Stimulated activated CD8-positive, alpha-beta memory T cell treated with anti-CD3 and anti-CD28 coated beads, Interleukin-15, amount 100 ng/mL, for 24 hours (primary cell): ENCODE measurements at places on chromosomes 11 and 22.

DNA sequence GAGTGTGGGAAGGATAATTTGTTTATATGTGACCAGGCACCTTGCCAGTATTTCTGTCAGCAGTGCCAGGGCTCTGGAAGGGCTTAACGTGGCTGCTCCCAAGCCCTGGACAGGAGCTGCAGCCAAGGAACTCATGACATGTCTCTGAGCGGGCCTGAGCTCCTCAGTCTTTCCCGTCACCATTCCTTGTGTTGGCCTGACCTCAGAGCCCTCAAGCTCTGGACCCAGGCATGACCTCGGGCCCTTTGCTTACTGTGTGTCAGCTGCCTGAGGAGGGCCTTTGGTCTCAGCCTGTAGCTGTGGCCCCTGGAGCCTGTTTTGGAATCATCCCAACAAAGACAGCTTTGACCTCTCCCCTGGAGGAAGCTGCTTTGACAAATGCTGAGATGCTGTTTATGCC, 264.1 kb upstream of the PLET1 start:
- no peak for DNase-seq

- no peak for DNase-seq
Observed at GRCh38 chr11:16000065-16000464, 356.3 kb downstream of the SOX6 start.

GRCh38 chr11:129077191-129077590, 114.9 kb downstream of the ARHGAP32 start:
- DNase-seq, result no peak

DNA sequence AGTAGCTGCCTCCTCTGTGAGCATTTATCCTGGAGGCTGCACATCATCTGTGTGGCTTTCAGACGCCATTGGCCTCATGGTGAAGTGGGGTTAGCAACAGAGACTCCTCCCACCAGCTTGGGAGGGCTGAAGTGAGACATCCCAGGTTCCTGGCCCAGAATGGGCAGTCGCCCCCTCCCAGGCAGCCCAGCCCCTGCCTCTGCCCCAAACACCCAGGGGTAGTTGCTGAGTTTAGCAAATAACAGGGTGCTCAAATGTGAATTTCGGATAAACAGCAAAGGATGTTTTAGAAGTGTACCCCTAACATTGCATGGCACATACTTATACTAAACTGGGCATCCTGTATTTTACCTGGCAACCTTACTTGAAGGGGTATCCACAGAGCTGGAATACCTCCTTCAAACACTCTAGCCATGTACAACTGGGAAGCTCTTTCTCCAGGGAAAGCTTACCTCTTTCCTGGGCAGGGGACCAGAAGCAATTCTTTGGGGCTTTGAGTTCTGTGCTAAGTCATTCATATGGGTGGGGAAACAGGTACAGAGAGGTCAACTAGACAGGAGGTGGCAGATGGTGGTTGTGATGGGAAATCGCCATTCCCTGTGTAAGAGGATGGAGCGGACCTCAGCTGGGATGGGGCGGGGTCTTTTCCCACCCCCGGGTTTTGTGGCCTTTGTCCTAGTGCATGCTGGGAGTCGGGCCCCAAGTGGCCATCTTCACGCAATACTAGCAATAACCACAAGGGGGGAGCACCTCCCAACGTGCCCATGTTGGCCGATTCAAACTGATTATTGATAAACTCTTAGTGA, 19.3 kb downstream of the MTFP1 start:
- no peak for DNase-seq

DNA sequence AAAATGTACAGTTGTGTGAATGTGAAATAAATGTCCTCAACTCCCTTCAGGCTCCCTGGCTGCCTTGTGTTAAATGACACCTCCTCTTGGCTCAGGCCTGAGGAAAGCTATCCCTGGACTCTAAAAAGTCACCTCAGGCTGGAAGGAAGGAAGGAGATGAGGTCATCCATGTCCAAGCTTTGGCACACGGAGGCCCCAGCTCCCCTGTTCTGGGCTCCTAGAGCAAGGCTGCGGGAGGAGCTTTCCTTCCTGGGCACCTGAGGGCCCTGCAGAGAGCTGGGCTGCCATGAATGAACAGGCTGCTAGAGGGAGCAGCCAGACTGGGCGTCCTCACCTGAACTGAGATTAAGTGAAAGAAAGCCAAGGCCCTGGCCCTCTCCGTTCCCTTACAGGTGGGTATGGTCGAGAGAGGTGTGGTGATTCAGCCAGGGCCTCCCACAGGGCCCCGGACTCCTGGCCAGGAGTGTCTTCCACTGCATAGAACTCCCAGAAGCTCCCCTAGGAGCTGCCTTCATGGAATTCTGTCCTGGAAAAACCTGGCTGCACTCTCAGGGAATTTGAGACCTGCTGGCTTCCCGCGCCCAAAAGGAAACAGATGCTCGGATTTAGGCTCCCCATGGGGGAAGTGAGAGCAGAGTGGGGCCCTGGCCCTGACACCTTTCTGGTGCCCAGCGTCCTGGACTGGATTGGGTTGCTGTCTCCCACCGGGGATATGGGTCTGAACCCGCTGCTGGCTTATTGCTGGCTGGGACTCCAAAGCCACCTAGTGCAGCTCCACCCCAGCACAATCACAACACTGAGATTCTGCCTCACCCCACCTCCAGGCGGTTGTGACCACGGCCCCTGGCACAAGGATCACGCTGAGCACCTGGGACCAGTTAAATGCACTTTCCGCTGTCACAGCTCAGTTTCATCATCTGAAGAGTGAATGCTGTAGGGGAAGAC, 22.2 kb downstream of the MYBPC3 start:
- DNase-seq, result no peak

DNA sequence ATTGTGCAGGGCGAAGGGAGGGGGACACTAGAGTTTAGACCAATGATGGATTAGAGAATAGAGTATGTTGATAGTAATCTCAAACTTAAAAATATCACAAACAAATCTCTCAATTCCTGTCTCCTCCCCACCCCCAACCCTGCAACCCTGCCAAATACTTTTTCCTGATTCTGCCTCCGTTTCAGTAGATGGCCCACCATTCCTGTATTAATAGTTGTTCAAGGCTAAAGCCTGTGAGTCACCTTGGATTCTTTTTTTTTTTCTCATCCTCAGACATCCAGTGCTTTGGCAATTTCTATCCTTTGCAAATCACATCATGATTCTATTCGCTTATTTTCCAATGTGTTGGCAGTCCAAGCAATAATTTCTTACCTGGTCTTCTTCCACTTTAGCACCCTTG, 207.9 kb downstream of the DYNC2H1 start:
- no peak for DNase-seq

- no peak for DNase-seq
Observed at GRCh38 chr11:134138376-134138775, 69.5 kb downstream of the JAM3 start.

DNA sequence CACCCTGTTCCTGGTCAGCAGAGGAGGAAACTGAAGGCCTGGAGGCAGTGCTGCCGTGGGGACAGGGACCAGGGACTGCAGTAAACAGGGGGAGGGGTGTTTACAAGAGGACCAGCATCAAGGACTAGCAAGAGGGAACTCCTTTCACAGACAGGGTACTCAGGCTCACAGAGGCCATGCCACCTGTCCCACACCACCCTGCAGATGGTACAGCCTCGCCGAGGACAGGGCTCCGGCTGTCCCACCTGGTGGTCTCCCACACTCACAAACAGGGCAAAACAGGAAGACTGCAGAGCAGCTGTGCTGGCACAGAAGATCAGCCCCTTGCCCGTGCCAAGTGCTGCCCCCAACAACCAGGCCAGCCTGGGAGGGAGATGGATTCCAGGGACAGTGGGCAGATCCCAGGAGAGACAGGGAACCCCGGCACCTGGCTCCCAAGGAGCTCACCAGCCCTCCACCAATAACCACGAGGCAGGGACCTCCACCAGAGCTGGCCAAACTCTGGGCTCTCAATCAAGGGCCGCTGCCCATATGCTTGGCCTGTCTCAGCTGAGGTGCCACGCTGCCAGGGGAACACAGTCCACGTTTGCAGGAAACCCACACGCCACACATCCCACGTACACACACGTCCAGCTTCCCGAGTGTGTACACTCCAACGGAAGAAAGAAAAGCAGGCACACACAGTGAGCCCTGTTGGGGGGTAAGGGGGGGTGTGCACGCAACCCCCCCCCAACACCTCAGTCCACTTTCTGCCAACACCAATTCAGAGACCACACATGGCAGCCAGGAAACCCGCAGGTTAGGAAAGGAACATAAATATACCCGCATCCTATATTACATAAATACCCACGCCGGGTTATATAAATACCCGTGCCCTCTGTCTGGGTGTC, 2.1 kb downstream of the CSNK1E start:
- no peak for DNase-seq

- no peak for DNase-seq
Observed at GRCh38 chr11:121298774-121299173, 6.2 kb downstream of the SC5D start.

GRCh38 chr11:61905801-61906521, 11.4 kb downstream of the RAB3IL1 start:
- no peak for DNase-seq

- DNase-seq, result no peak
Observed at GRCh38 chr22:50292643-50293440, 14.6 kb downstream of the PLXNB2 start.

- DNase-seq, result no peak
Observed at GRCh38 chr11:125890447-125891100, 3.1 kb downstream of the HYLS1 start.

DNA sequence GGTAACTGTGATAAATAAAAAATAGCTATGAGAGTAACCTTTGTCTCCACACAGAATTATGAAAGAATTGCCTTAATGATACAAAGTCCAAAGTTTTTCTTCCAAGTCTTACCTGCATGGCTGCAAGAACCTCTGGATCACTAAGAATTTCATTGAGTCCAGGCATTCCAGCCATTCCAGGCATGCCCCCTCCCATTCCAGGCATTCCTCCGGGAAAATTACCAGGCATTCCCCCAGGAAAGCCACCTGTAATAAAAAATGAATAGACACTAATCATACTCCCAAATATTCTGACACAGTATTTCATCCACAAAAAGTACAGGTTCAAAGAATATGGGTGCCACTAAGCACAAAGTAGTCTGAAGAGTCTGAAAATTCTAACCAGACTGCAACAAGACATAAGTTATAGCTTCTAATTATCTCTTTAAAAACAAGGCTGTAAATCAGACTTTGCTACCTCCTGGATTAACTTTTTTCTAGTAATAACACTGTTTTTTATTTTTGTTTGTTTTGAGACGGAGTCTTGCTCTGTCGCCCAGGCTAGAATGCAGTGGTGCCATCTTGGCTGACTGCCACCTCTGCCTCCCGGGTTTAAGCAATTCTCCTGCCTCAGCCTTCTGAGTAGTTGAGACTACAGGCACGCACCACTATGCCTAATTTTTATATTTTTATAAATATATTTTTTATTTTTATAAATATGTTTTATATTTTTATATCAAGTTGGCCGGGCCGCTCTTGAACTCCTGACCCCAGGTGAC, 8.0 kb upstream of the SLC25A17 start:
- DNase-seq, result no peak

DNA sequence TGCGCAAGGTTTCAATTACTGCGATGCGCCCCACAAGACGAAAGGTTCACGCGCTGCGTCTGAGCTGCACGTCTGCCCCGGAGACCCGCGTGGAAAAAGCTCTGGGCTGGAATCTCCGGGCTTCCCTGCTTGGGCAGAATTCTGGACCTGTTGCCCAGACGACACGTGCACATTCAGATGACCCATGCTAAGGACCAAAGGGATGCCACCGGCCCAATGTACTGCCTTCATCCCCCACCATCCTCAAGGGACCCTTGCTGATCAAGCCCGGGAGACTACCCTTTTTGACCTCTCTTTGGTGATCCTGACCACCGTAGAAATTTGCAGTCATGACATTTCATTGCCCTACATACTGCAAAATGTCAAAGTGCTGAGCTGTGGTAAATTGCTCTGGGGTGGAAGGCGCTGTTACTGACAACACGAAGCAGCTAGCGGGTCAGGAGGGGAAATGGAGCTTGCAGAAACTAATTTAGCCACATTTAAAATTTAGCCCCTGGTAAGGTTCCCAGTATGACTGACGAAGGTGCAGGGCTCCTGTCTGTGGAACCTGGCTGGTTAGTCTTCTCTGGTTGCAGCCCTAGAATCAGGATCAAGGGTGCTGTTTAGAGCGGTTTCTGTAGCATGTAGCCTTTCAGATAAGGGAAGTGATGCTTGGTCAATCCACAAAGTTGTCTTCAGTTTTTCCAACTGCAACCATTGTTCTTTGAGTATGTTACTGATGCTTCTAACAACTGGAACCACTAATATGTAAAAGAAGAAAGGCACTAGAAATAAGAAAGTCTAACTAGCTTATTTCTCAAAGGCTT, 81.9 kb downstream of the PRR5L start:
- DNase-seq, result no peak

DNA sequence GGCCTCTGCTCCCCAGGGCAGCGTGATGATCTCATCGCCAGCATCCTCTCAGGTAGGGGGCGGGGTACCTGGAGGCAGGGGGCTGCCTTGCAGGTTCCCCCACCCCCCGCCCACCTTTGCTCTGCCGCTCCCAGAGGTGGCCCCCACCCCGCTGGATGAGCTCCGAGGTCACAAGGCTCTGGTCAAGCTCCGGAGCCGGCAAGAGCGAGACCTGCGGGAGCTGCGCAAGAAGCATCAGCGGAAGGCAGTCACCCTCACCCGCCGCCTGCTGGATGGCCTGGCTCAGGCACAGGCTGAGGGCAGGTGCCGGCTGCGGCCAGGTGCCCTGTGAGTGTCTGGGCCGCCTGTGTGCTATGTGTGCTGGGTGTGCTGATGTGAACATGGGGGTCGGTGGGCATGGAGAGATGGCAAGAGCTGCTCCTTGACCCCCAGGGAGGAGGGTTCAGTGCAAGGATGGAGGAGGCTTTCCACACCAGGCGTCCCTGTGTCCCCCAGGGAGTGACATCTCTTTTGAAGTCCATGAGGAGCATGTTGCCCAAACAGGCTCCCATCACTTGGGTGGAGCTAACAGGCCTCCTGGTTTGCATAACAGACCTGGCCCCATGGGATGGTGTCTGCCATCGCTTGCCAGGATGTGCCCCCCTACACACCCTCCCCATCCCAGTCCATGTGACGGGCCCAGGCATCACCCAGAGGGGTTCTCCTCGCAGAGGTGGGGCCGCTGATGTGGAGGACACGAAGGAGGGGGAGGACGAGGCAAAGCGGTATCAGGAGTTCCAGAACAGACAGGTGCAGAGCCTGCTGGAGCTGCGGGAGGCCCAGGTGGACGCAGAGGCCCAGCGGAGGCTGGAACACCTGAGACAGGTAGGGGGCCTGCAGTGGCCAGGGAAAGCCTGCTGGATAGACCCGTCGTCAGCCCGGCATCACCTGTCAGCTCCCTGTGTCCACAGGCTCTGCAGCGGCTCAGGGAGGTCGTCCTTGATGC, 14.1 kb downstream of the PLCB3 start:
- no peak for DNase-seq

DNA sequence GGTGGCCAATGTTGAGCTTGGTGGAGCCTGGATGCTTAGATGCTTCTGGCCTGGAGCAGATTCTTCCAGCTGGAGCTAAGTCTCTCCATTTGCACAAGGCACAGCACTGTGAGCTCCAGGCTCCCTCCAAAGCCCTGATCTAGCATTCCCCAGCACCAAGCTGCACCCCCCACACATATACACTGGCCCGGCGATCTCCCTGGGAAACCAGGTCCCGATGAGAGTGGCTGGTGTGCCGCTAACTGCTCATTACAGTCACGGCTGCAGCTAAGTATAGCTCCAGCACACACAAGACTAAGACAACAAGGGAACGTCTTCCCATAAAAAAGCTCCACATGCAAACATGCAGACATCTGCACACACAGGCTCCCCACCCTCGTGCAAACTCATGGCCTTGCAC, 17.6 kb downstream of the KCNC1 start:
- no peak for DNase-seq

GRCh38 chr22:37253126-37253660, 9.1 kb upstream of the RAC2 start:
- DNase-seq, result no peak

- DNase-seq, result no peak
Observed at GRCh38 chr11:31943056-31943780, 132.1 kb upstream of the PAX6 start.

- DNase-seq, result no peak
Observed at GRCh38 chr22:19206287-19206686, 27.8 kb upstream of the SLC25A1 start.
